ENCODE measurements at places on chromosomes 12 and 14.

GRCh38 chr14:77032844-77033621 lies 4.5 kb upstream of the IRF2BPL start:
- peak; percentile 75 for ATAC-seq

- peak; percentile 83 for ATAC-seq
Measured at GRCh38 chr12:121812320-121812871, 8.6 kb downstream of the SETD1B start.

- ATAC-seq, result no peak
Measured at GRCh38 chr12:114711689-114712152, 27.7 kb upstream of the TBX3 start.

DNA sequence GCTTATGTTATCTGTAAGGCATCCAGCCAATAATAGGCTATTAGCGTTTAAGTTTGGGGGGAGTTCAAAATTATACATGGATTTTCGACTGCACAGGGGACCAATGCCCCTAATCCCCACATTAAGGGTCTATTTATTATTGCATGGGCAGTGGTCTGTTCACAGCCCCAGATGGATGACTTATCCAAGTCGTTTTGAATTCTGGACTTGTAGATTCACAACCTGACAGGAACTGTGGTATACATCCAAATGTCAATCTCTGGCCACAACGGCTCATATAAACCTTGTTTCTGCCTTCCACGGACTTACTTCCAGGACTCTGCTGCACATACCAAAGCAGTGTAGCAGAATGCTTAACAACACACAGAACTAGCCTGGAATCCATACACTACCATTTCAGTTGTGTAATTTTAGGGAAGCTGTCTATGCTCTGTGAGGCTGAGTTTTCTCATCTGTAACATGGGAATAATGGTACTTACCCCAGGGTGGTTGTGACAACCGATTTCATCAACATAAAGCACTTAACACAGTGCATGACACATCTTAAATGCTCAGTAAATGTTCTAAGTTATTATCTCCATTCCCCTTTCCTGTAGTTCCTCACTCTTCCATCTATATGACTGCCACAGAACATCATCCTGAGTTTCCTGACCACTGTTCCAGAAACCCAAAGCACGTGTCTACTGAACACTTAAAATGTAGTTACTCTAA lies 3.7 kb downstream of the DDX24 start:
- no peak for ATAC-seq

GRCh38 chr12:31518680-31519227 lies 72.2 kb downstream of the DENND5B start:
- no peak for ATAC-seq

- peak; percentile 88 for ATAC-seq
Measured at GRCh38 chr12:39145175-39145999, 240.0 kb upstream of the CPNE8 start.

- ATAC-seq, result no peak
Measured at GRCh38 chr12:85633491-85633890, 202.7 kb downstream of the RASSF9 start.

DNA sequence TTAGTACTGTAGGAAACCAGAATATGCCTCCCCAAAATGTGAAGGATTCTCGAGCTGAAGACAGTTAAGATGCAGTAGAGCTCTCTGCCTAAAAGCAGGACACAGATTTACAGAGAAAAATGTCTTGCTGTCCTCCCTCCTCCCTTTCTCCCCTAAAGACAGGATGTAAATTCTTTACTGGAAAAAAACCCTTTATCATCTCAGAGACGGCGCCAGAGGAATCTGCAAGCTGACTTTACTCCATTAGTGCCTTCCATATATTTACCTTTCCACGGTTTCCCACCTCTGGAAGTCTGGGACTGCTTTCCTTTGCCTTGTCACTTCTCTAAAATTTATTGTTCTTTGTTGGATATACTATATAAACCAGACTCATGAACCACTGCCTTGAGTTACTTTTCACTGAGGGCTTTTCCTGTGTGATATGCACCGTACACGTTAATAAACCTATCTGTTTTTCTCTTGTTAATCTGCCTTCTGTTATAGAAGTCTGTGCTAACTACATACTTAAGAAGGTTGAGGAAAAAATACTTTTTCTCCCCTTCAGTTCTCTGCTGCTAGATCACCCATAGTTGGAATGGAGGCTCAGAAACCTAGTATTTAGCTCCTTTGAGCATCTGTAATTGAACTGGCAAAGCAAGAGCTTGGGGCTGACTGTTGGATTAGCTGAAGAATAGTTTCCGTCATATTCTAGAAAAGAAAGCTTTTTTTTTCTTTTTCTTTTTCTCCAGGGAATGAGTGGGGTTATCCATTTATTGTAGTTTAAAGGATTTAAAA lies 99.9 kb downstream of the RAD51B start:
- ATAC-seq, result no peak

DNA sequence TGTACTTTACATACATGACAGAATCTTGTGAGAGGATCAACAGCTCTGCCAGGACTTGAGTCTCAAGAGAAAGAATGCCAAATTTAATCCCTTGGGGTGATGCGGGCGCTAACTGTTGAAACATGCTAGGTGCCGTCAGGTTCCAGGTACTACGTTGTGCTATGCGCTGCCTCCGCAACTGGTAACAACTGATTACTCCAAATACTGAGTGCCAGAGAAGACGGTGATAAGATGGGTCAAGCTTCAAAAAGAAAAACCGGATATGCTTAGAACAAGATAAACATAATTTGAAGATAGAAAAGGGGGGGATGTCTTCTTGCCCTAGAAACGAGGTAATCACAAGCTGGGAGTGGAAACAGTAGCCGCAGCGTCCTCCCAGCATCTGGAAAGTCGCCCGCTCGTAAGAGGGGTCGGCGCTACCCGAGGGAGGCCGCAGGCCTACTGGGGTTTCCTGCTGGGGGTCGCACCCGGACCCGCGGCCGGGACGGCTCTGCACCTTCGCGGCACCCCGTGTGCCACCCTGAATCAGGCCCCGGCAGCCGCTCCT lies 678 bp downstream of the ZBTB25 start:
- no peak for ATAC-seq

- no peak for ATAC-seq
Measured at GRCh38 chr14:104382361-104383087, 197.0 kb upstream of the C14orf180 start.

GRCh38 chr12:11596141-11596540 lies 53.3 kb upstream of the ETV6 start:
- no peak for ATAC-seq

- no peak for ATAC-seq
Measured at GRCh38 chr14:79861111-79861510, 350.2 kb downstream of the DIO2 start.

DNA sequence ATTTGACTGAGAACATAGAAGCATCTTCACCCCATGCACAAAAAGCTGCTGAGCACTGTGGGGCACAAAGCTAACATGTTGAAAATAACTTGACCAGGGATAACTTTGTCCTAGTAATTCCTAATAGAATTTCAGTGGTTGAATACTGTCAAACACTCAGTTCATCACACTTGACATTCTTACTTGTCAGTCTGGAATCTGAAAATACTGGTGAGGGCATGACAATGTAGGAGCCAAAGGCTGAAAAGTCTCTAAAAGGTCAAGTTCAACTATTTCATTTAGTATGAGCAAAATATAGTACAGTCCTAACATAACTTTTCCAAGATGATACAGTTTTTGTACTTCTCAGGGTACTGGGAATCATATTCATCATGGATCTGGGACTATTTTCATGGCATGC lies 504.4 kb upstream of the LMO3 start:
- no peak for ATAC-seq

- ATAC-seq, result no peak
Measured at GRCh38 chr14:36505892-36506731, 13.9 kb downstream of the NKX2-1 start.

Data from gastroesophageal sphincter (tissue), 4 donors.